ENCODE measurements at places on chromosomes 6 and 20.

- no peak for DNase-seq
These were observed 61.4 kb upstream of the IL20RA start for GRCh38 chr6:137106183-137106582.

- DNase-seq = no peak
These were observed 5.6 kb upstream of the RAMACL start for GRCh38 chr6:166591961-166592520.

DNA sequence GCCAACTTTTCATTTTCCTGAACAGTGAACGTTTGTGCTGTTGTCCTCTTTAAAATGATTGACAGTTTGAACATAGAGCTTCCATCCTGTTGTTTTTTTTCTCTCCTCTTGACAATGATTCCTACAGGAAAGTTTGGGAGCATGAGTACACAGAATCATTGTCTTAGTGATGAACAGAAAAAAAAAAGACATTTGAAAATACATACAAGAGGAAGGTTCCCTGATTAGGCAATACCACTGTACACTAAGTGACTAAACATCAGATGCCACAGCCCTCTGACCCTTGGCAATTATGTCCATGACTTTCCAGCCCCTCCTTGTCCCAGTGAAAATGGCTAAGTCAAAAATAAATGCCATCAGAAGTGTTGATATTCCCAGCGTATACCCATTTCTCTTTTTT, 71.5 kb downstream of the RTN4IP1 start:
- DNase-seq = no peak

DNA sequence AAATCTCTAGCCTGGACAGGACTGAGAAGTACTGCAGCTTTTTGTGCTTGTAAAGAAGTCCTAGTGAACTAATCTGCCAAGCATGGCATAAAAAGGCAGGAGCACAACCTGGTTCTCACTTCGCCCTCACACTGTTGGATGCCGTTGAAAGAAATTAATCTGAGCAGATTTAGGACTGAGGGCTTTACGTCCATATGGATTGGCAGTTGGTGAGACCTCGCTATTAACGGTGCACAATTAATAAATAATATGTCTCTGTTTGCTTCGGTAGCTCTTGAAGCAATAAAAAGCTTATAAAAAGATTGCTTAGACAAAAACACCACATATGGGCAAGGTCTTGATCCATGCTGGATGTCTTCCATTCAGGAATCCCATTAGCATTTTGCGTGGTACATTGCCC, 185.6 kb upstream of the EPHA7 start:
- no peak for DNase-seq

GRCh38 chr20:58629215-58629580, 21.9 kb upstream of the STX16 start:
- no peak for DNase-seq

- no peak for DNase-seq
These were observed 540.9 kb upstream of the MAN1A1 start for GRCh38 chr6:119890470-119890869.

- no peak for DNase-seq
These were observed 232.5 kb downstream of the HDGFL1 start for GRCh38 chr6:22801831-22802230.

DNA sequence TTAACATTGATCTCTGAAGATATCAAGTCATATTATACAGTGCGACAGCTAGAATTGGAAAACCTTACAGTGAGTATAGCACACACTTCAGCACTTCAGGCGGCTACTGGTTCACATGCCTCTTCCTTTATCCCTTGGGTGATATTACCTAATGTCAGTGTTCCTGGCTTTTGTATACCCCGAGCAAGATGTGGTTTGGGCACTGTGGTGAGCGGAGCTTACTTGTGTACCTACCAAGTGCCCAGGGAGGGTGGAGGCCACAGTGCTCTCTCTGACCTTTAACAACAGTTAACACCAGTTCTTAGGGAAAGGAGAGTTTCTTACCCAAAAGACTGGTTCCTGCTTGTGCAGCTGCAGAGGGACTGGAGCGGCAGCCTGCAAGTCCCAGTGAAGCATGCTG, 64.4 kb downstream of the PTPN1 start:
- DNase-seq = no peak

DNA sequence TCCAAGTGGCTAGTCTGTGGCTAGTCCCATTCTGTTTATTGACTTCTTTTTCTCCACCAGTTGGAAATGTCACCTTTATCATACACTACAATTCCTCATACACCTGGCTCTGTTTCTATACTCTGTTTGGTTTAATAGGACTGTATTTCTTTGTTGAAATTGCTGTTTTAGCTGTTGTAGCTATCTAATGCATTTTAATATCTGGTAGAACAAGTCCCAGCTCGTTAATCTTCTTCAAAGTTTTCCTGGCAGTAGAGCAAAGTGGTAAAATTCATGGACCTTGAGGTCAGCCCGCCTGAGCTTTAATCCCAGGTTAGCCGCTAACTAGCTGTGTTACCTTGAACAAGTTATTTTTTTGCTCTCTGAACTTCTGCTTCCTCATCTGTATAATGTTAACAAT, 9.9 kb upstream of the ASXL1 start:
- no peak for DNase-seq

- DNase-seq = no peak
These were observed 30.2 kb downstream of the MYLIP start for GRCh38 chr6:16158943-16159557.

GRCh38 chr6:170207586-170208181, 83.2 kb downstream of the DLL1 start:
- no peak for DNase-seq

- DNase-seq = no peak
These were observed 374.0 kb upstream of the ZFP64 start for GRCh38 chr20:52565614-52566013.

All from Caco-2 (cell line).